ENCODE measurements at places on chromosomes 7 and 10.
A peak's percentile ranks its signal among the peaks of the same experiment; 100 is the strongest.

DNA sequence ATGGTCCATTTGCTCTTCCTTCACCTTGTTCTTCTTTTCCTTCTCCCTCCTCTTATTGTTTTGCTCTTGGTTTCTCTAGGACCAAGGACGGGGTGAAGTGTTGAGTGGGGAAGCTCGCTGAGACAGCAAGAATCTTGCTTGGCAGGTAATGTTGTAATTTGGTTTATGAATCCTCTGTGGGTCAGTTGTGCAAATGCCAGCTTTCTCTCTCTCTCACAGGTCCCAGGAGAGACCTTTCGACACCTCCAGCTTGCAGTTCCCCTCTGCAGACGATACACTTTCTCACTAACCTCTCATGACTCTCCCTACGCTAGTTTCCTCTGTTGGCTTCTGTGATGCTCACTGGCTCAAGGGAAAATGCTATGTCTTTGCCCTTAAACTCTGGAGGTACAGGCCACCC lies 77.0 kb downstream of the FRMD4A start:
- no peak for DNase-seq

DNA sequence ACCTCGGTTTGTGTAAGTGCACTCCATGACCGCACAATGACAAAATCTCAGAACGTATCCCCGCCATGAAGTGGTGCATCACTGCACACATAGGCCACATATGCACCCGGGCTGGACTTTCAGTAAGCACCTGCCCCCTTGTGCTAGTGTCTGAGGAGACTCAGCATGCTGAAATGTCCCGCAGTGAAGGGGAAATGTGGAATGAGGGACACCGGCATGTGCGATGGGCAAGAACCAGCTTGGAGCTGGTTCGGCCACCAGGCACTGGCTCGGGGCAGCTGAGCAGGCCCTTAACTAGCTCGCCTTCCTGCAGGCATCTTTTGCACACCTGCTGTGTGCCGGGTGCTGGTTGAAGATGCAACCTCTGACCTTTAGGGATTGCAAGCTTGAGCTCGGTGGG lies 49.8 kb upstream of the TNS3 start:
- DNase-seq = no peak

DNA sequence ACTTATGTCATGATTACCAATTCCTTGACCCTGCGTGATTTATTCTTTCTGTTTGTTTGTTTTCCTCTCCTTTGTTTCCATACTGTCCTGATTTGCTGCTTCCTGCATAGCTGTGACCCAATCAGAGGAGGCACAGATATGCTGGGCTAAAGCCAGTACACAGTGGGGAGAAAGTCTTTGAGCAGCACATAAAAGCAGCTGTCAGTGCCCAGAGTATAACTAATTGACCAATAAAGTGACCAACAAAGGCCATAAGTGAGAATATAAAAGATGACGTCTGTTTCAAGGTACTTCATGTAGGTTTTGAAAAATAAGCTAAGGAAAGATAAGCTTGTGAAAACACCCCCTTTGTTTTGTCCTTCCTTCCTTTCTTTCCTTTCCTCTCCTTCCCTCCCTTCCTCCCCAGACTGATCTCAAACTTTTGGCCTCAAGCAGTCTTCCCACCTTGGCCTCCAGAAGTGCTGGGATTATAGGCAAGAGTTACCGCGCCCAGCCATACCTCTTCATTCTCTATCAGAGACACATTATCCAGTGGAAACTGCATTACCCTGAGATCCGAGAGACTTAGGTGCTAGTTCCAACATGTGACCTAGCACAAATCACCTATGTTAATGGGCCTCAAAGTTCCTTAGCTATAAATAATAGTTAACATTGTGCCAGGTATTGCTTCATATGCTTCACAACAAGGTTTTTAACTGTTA lies 17.0 kb downstream of the BCAP29 start:
- no peak for DNase-seq

- no peak for DNase-seq
Observed at GRCh38 chr10:82609845-82610244, 734.9 kb downstream of the NRG3 start.

- no peak for DNase-seq
Observed at GRCh38 chr10:129868449-129869035, 95.5 kb downstream of the EBF3 start.

GRCh38 chr7:35253710-35254495 lies at the start of gene TBX20:
TBX20 (minus strand) TSS chr7:35254100; CDS start chr7:35253620, 480 bp downstream.
- DNase-seq = no peak

GRCh38 chr10:12179606-12180170 lies 16.0 kb downstream of the NUDT5 start:
- peak; percentile 83 for DNase-seq

GRCh38 chr10:78911533-78912340 lies 157.0 kb upstream of the ZMIZ1 start:
- DNase-seq = no peak

DNA sequence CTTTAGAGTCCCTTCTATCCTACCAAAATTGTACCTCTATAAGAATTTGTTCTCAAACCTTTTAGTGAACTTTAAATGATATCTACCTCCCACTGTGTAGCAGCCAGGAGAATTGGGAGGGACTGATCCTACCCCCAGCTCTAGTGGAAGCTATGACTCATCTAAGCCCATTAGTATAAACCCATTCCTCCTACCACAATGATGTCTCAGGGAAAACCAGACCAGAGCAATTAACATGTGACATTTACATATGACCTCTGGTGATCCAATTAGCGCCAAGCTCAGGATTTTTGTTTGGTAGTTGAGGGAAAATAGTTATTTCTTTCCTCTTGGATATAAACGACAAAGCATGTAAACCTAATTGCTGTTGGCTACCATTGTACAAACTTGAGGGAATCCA lies 33.1 kb upstream of the R3HCC1L start:
- DNase-seq = no peak

GRCh38 chr10:24623383-24623782 lies 100.3 kb downstream of the ARHGAP21 start:
- no peak for DNase-seq

DNA sequence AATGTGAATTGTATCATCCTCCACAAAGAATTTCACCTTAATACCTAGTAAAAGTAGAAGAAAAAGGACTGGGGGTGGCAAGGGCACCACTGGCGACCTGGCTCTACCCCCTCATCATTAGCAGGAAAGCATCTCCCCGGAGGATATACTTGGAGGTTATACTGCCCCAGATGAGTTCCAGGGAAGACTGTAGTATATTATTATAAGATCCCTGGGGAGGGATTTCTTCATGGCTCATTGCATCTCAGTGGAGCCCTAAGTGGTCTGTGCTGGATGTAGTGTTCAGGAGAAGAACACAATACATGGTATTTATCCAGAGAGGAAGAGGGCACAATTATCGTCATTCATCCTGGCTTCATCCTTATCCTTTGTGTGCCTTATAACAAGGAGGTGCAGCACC lies 14.2 kb upstream of the DYNC1I1 start:
- no peak for DNase-seq
